D721Med (cell line): ENCODE measurements at places on chromosomes 2 and 18.

GRCh38 chr2:24024996-24025663 is 15.2 kb downstream of the MFSD2B start:
- DNase-seq, result no peak

GRCh38 chr2:212028798-212029394 is 509.7 kb downstream of the ERBB4 start:
- DNase-seq, result no peak

DNA sequence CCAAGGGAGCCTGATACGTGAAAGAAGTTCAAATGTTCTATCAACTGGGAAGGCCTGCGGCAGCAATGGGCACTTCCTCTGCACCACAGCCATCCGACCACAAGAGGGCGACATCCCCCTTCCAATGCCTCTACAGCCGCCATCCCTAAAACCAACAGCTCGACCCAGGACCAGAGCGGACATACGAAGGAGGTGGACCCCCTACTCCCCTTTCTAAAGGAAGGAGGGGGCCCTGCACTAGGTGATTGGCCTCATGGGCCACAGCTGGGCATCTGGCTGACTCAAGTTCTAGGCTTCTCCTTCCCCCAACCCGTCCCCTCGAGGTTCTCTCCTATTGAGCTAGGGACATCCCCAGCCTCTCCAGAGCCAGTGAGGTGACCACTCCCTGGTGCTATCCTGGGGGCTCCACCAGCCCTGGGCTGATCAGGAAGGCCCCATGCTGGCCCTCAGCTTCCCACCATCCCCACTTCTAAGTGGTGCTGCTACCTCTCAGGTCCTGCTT is 217.2 kb downstream of the TNS1 start:
- DNase-seq, result no peak

DNA sequence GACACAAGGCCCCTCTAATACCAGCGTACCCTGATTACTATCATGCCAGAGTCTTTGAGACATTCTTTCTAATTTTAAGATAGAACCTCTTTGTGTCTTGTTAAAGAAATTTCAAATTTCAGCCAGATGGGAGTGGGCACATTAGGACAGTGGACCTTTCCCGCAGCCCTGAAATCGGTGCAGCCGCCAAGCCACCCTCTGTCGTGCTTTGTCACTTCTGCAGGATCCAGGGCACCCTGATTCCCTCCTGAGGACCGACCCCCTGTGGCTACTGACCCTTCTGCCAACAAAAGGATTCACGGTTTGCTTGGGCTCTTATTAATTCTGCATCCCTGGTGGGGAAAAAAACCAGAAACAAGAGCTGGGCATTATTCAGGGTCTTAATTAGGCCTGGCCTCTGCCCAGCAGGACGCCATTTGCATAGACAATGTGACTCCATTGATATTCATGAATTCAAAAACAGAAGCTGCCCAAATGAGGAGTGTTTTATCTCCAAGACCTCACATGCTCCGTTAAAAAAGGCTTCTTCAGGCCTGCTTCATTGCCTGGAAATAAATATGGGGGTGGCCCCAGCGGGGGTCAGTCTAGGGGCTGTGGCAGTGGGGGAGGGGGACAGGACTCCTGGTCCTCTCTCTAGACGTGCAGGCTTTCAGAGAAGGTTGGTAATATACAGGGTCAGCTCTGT is 116.9 kb downstream of the ALPK2 start:
- DNase-seq, result no peak

DNA sequence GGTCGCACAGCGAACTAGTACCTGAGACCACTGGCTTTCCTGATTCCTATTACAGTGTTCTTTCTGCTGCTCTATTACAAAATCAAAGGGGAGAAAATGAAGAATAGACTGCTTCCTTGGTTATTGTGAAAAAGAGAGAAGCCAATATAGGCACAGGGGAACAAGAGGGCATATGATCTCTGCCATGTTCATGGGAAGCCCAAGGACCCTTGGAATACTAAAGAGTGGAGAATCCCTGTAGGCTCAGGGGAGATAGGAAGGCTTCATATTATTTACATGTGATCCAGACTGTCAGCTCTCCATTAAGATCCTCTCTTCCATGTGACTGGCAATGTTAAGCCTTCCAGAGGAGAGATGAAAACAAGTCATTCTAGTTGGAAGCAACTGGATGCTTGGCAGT is 135.7 kb upstream of the MYCN start:
- no peak for DNase-seq

GRCh38 chr18:62632788-62633455 is 82.4 kb upstream of the PHLPP1 start:
- DNase-seq, result no peak

DNA sequence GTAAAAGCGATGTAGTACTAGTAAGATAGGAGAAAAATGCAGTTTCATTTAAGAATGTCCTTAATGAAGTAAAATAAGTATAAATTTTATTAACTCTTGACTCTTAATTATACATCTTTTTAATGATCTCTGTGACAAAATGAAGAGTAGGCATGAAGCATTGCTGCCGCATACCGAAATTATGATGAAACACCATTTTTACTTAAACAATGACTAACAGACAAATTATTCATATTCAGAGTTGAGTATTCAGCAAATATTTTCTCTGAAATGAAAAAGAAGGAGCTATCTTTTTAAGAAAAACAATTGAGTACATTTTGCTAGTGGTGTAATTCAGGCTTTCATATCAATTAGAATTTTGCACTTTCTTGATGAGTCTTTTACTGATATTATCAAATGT is 150.6 kb upstream of the DOCK10 start:
- DNase-seq, result no peak

- no peak for DNase-seq
Measured at GRCh38 chr2:77142141-77142540, 380.0 kb downstream of the LRRTM4 start.

GRCh38 chr2:43192744-43193651 is 33.4 kb downstream of the ZFP36L2 start:
- DNase-seq, result no peak

- DNase-seq, result no peak
Measured at GRCh38 chr2:237345411-237345810, 68.6 kb downstream of the COL6A3 start.

GRCh38 chr2:3617198-3617890 is 22.4 kb downstream of the COLEC11 start:
- DNase-seq, result no peak

DNA sequence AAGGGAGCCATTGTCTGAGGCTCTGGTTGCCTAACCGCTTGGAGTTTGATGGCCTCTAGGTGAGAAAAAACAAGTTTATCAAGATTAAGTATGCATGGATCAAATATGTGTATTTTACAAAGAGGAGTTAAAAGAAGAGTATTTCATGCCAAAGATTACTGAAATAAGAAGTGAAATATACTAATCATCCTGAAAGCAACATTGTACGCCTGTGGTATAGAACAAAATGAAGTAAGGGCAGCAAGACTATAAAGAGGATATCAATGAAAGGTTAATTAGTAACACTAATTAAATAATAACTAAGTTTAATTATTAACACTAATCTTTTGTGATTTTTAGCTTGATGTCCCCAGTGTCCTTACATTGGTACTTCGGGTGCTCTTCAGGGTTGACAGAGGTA is 276.7 kb downstream of the CALCRL start:
- no peak for DNase-seq

DNA sequence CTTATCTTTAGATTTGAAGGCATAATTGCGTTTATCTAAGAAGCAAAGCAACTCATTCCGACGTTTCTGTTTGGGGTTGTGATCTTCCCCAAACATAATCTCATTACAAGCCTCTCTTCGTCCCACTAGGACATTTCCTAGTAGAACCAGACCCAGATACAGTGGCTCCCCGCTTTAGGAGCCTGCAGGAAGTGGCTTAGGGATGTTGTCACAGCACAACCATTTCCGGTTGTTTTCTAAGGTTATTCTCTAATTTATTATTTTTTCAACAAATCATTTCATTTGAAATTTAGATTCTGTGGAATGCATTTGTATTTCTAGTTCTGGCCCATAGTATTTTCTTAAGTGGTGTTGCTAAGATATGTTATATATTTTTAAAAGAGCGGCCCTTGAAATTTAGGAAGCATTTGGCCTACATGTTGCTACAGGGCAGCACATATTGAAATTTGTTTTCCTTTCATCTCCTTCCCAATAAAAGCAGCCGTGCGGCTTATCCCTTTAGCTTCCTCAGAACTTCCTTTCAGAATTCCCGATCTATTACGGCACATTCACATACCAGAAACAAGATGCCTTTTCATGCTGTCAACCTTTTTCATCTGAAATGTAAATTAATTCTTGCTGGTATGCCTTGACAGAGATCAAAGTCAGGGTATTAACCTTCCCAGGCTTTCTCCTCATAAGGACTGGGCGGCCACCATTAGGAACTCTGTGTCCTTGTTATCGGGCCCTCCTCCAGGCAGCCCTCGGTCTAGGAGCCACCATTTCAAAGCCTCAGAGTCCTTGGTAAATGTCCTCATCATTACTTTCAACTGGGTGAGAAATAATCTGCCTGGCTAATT is 210.9 kb upstream of the SP5 start:
- no peak for DNase-seq

DNA sequence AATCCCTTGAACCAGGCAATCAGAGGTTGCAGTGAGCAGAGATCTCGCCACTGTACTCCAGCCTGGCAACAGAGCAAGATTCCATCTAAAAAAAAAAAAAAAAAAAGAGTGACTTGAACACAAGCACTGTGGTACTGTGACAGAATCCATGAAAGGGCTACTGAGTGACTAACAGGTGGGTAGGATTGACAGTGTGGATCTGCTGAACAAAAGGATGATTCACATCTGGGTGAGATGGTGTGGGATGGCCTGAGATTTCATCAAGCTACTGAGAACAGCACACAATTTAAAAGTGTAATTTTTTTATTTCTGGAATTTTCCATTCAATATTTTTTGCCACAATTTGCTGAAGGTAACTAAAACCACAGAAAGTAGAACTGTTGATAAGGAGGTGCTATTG is 13.3 kb upstream of the SP3 start:
- DNase-seq, result no peak

- no peak for DNase-seq
Measured at GRCh38 chr2:160367887-160368286, 125.7 kb downstream of the RBMS1 start.

DNA sequence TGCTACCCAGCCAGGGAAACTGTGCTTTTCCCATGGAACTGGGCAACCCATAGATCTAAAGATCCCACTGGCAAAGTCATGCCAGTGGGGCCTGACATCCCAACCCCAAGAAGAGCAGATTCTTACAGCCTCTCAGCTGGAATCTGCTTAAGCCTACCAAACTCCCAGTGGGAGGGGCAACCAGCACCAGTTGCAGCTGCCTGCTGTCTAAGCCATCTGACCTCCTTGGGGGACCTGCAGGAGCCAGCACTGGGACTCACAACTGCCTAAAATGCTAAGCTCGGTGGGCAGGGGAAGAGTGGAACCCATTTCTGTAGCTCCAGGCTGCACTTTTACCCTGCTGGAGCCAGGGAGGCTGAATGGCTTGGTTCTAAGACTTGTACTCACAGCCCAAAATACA is 770.7 kb upstream of the SLC8A1 start:
- DNase-seq, result no peak

DNA sequence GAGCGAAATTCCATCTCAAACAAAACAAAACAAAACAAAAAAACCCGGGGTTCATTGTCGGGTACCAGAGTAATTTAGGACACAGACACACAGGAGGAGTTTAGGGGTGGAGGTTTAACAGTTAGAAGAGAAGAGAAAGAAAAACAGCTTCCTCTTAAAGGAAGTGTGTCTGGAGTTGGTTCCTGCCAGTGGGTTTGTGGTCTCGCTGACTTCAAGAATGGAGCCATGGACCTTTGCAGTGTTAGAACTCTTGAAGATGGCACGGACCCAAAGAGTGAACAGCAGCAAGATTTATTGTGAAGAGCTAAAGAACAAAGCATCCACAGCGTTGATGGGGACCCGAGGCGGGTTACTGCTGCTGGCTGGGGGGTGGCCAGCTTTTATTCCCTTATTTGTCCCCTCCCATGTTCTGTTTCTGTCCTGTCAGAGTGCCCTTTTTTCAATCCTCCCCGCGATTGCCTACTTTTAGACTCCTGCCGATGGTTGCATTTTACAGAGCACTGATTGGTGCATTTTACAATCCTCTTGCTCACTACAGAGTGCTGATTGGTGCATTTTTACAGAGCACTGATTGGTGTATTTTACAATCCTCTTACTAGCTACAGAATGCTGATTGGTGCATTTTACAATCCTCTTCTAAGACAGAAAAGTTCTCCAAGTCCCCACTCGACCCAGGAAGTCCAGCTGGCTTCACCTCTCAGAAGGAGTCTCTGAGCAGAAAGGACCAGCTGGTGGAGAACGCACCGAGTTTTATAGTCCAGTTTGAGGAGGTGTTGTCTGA is 28.7 kb upstream of the ATP8B1 start:
- DNase-seq, result no peak

DNA sequence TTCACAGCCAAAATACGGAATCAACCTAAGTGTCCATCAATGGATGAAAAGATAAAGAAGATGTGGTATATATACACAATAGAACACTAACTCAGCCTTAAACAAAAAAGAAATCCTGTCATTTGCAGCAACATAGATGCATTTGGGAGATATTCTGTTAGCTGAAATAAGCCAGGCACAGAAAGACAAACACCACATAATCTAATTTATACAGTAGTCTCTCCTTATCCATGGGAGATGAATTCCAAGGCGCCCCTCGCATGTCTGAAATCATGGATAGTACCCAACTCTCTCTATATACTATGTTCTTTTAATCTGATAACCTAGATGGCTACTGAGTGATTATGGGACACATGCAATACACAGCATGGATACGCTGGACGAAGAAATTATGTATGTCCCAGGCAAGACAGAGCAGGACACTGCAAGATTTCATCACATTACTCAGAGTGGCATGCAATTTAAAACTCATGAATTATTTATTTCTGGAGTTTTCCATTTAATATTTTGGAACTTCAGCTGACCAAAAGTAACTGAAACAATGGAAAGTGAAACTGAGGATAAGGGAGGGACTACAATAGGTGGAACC is 39.5 kb downstream of the ORC4 start:
- DNase-seq, result no peak

DNA sequence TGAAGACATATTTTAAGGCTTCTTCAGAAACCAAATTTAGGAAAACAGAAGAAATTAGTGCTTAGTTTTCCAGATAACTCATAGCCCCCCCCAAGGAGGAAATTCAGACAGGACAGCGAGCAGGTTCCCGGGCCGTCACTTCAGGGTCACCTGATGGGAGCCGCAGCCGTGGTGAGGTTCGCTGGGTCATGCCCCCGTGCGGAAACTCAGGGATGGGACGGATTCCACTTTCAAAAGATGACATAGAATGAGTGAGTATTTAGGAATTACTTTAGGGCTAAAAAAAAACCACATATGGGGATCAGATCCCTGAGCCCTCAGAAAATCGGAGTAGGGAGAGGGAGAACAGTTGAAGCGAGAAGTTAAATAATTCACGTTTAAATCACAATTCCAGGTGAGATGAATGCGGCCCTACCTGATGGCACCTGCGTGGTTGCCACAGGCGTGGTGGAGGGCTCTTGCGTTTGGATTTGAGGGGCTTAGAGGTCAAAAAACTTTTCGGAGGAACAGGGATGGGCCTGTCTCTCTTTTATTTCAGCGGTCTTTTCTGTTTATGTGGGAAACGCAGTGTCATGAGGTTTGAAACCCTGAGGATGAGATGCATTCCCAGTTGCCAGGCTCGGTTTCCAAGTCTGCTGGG is 114.4 kb downstream of the NFATC1 start:
- no peak for DNase-seq

- no peak for DNase-seq
Measured at GRCh38 chr2:238290091-238290509, 1.7 kb upstream of the PER2 start.
